NCI-H1092 treated with DMSO at 0.1 percent for 48 hours (cell line): ENCODE measurements at places on chromosomes 1 and 21.

- peak; percentile 41 for DNase-seq
These were observed 78.6 kb downstream of the KCNN3 start for GRCh38 chr1:154791292-154792166.

- DNase-seq, result no peak
These were observed 31.9 kb downstream of the PLPP3 start for GRCh38 chr1:56547473-56547872.

- DNase-seq, result no peak
These were observed 35.6 kb upstream of the RNPC3 start for GRCh38 chr1:103489935-103490334.

DNA sequence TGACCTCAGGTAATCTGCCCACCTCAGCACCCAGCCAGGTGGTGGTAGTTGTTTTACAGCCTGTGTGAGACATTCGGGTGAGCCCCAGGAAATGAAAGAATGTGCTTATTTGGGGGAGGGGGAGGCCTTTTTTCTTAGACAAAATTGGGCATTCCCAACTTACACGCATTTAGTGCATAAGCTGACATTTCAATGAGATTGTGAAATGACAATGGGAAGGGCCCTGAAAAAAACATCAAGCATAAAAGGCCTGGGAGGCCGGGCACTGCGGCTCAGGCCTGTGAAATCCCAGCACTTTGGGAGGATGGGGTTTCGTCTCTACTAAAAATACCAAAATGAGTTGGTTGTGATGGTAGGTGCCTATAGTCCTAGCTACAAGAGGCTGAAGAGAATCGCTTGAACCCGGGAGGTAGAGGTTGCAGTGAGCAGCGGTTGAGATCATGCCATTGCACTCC lies 5.0 kb downstream of the GAS5 start:
- no peak for DNase-seq

DNA sequence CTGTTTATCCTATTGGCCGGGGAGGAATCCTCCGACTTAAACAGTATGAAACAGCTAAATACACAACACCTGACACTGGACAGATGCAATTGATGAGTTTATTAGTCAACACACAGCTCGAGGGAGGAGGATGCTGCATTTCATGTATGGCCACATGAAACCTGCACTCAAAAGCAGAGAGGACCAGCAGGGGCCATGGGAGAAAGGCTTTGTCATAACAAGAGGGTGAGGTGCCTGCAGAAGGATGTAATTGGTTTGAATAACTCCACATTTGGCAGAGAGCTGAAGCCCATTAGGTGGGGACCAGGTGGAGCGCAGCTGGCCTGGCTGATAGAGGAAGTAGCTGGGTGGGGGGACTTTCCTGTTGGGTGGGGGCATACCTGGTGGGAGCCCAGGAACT lies 599.1 kb downstream of the PTPRU start:
- DNase-seq, result peak; percentile 82

- no peak for DNase-seq
These were observed 25.0 kb downstream of the DUSP10 start for GRCh38 chr1:221716713-221717484.

DNA sequence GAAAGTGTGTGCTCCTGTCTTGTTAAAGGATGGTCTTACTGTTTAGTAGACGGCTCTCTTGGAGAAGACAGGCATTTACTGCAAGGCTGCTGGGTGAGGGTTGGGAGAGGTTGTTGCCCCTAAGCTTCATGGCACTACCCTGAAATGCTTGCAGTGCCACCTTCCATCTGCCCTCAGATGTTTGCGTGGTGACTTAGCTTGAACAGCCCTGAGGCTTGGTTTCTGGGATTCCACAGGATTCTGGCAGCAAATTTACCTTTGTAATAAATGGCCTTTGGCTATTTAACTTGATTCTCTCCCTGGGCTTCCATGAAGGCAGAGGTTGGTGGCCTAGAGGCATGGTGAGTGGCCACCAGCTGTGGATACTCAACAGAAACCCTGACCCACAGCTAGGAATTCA lies 11.6 kb downstream of the MTARC1 start:
- DNase-seq, result no peak

- DNase-seq, result no peak
These were observed 57.4 kb downstream of the ARID4B start for GRCh38 chr1:235270625-235271024.

- DNase-seq, result no peak
These were observed 402 bp upstream of the AK4 start for GRCh38 chr1:65147424-65148177.

GRCh38 chr1:244280201-244280600 lies 171.5 kb downstream of the ADSS2 start:
- no peak for DNase-seq

DNA sequence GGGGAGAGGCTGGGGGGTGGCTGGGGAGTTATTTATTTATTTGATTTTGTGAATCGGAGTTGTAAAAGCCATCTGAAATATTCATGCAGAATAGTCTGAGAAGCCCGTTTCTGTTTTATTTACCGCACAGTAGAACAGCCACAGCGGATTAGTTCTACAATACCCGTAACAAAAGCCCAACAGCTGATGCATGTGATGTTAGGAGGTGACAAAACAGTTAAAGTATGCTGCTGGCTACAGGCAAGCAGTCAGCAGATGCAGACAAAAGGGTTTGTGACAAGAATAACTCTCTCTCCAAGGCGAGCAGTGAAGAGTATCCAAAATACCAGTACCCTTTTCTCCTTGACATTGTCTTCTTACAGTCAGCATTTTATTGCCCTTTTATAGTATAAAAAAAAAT lies 42.0 kb downstream of the PROX1 start:
- DNase-seq, result no peak

DNA sequence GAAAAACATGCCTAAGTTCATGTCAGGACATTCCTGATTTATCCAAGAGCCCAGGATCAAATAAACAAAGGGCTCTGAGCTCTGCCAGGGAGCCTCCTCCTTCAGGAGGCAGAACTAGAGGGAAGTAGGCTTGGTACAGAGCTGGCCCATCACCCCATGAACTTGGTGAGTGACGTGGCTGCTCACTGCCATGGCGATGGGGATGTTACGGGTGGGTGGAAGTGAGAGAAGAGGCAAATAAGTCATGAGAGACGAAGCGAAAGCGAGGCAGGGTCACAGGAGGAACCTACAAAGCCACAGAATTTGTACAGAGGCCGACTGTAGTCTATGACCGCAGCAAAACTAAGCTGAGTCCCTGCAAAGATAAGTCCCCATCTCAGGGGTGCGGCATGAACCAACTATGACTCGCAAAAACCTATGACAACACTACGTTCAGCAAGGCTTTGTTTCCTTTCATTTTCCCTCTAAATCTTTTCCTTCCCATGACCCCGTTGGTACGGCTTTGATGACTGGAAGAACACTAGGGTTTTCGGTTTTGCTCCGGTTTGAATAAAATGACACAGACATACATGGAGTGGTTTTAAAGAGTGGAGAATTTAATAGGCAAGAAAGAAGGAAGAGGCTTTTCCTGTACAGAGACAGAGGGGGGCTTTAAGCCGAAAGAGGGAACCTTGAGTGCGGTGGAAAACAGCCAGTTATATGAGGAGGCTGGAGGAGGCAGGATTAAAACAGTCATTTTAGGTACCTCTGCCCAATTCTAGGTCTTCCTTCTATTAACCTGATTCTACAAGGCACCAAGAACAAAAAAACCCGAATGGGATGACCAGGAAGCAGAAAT lies 74.1 kb downstream of the CD46 start:
- no peak for DNase-seq

DNA sequence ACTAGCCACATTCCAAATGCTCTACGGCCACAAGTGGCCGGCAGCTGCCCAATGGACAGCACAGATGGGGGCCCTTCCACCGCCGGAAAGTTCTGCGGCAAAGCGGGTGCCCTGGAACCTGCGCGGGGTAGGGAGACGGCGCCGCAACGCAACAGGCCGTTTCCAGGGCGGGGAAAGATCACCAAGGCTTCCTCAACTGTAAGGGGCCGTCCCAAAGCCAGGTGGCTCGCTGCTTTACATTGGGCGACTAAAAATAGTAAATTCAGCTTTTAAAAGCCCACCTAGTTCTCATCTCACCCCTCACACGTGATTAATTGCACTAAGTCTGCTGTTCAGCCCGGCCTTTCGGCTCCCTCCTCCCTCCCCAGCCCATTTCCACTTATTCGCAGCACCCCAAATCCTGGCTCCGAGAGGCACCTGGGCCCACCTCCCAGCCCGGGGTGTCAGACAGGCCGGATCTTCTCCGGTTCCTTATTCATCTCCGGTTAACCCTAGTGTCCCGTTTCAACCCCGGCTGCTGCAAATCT lies 643 bp downstream of the CFAP298 start:
- no peak for DNase-seq

- DNase-seq, result peak; percentile 20
These were observed 83.7 kb upstream of the CTTNBP2NL start for GRCh38 chr1:112312315-112312714.

- DNase-seq, result no peak
These were observed 70.6 kb downstream of the FGGY start for GRCh38 chr1:59367301-59368007.

- DNase-seq, result peak; percentile 16
These were observed 94.7 kb downstream of the SIK1 start for GRCh38 chr21:43331962-43332828.

DNA sequence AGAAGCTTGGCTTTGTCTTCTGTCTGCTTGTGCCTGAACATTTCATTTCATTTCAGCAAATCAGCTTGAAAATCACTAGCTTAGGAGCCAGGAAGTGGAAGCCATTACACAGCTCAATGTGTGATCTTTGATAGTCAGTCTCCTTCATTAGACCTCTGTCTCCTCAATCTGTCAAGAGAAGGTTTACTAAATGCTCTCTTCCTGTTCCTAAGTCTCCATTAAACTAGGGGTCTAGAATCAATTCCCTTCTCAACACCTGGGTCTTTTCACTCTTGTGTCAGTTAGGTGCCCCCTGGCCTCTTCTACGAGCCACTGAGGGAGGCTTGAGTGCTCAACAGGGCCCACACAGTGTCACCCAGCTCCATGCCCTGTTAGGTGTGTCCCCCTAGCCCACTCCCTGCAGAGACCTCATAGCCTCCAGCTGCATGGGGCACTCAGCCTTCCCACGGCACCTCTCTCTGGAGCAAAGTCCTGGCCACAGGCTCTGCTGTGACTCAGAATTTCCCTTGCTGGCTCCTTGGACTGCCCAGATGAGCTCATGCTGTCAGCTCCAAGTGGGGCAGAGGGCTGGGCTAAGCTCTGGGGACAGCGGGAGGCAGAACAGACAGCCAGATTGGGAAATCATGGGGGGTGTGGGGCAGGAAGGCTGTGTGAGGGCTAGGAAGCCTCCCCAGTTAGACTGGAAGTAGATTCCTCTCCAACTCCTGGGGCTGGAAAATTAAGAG lies 115.7 kb upstream of the IPO9 start:
- no peak for DNase-seq

DNA sequence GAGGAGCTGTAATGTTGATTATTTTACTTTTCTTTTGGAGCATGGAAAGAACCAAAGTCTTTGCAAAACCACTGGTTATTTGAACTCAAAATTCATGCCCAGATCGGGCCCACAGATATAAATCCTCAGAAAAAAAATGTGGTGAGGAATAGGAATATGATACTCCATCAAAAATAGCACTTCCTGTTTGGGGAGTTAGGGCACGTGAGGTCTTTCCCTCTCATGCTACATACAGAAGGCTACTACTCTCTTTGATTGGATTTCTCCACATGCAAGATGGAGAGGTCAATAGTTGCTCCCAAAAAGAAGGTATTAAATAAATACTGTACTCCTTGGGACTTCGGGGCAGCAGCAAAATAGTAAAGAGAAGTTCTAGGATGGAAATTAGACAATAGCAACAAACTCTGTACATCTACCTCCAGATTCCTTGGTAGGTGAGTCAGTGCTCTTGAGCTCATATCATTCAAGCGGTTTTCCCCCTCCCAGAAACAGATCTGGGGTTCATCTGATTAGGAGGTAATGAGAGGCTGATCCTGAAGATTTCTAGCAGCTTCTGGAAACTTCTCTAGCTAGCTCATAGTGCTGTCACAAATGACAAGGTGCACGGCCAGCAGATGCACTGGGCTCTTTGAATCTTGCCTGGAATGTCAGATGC lies 47.1 kb downstream of the SLC9C2 start:
- no peak for DNase-seq

DNA sequence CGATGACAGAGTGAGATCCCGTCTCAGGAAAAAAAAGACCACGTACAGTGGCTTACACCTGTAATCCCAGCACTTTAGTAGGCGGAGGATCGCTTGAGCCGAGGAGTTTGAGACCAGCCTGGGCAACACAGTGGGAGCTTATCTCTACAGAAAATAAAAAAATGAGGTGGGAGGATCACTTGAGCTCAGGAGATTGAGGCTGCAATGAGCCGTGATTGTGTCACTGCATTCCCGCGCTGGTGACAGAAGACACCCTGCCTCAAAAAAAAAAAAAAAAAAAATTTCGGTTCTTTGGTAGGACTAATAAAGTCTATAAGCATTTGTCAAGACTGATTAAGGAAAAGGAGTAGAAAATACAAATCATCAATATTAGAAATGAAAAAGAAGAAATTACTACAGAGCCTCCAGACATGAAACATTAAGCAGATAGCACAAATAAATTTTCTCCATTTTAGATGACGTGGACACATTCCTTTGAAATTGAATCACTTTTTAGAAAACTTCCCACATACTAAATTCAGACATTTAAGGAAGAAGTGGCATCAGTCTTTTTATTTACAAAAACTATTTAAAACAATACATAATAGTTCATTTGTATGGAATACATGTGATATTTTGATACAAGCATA lies 30.4 kb downstream of the MORC3 start:
- no peak for DNase-seq

DNA sequence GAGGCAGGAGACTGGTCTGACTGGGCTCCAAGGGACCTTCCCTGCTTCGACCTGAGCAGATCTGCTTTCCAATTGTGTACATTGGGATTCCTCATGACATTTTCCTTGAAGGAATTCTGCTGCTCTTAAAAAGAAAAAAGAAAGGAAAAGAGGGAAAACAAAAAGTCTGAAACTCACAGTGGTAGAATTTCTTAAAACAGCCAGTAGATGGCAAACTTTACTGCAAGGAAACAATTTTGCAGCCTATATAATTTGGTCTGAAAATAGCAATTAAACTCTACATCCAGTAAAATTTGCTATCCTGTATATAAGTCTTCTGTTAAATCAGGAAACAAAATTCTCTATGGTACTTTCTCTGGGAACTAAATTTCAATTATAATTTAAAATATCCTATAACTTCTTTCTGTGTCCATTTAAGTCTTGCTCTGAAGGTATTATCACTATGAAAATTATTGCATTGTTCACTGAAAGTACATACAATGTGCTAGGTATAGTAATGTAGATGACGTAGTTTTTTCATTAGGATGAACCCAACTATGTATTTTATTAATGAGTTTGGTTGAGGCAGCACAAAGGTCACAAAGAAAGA lies 59.8 kb downstream of the CRB1 start:
- DNase-seq, result no peak

GRCh38 chr1:95118710-95119109 lies 1.6 kb downstream of the TLCD4 start:
- no peak for DNase-seq

GRCh38 chr1:3827813-3828307 lies 29.2 kb downstream of the CEP104 start:
- no peak for DNase-seq

- DNase-seq, result peak; percentile 25
These were observed 42.9 kb upstream of the CD53 start for GRCh38 chr1:110829955-110830553.

GRCh38 chr1:6623269-6623965 lies 1.3 kb upstream of the THAP3 start:
- no peak for DNase-seq
